ENCODE measurements at places on chromosomes 3 and 15. TPM values are rescaled to one million over a fixed set of nuclear protein-coding genes. Genes with fewer than 3 reads are reported as not detected.

- no peak for DNase-seq
Observed at GRCh38 chr15:88242586-88243555, 13.7 kb downstream of the NTRK3 start.

- DNase-seq, result no peak
Observed at GRCh38 chr3:14562121-14562890, 22.2 kb upstream of the GRIP2 start.

DNA sequence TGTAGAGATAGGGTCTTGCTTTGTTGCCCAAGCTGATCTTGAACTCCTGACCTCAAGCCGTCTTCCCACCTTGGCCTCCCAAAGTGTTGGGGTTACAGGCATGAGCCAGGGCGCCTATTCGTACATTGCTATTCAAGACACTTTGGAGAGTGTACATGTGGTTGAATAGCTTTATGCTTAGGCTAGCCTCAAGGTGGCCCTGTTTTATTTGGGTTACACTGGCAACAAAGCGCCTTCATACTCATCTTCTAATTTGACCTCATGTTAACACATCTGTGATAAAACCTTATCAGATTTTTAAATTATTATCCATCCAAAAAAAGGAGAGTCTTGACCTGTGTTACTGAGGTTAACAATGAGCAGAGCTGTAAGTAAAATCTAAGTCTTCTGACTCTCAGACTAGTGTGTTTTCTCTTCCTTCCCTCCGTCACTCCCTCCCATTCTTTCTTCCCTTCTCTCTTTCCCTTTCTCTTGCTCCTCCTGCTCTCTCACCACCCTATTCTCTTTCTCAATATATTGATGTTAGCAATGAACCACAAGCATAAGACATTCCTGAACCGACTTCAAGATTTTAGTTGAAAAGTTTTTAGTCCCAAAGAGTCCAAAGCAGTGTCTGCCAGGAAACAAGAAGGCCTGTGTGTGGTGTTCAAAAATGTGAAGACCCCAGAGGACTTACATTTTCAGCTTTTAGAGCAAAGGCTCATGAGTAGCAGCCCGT, 603.7 kb upstream of the CFAP20DC start:
- no peak for DNase-seq

DNA sequence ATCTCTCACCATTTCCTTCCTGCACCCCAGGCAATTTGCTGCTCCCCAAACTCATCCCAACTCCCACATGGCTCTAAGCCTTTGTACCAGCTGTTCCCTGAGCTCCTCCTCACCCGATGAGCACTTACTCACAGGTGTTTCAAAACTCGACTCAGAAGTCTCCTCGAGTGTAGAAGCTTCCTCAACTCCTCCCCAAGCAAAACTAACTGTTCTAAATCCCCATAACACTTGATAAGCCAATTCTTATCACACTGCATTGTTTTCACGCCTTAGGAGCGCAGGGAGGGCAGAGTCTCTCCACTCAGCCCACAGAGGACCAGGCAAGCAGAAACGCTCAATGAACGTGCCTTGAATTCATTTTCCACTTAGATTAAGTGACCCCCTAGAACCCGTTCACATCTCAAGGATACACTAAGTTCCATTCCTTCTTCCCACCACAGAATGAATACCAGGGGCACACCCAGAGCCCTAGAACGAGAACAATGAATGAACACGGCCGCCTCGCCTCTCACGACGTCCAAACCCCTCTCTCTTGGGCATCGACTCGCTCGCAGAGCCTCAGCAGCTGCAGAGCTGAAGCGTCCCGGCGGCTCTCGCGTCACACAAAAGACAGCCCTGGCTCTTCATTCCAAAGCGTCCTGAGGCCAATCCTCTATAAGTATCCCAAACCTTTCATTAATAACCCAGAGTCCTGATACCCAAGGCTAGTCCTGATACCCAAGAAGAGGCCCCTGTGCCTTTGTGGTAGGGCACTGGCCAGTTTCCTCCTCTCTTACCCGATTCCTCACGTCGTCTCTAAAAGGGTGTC, 1.1 kb downstream of the RAF1 start:
- DNase-seq, result peak; percentile 28

- DNase-seq, result no peak
Observed at GRCh38 chr3:190504354-190505125, 9.3 kb upstream of the IL1RAP start.

GRCh38 chr15:88243895-88244787, 12.4 kb downstream of the NTRK3 start:
- peak; percentile 62 for DNase-seq

DNA sequence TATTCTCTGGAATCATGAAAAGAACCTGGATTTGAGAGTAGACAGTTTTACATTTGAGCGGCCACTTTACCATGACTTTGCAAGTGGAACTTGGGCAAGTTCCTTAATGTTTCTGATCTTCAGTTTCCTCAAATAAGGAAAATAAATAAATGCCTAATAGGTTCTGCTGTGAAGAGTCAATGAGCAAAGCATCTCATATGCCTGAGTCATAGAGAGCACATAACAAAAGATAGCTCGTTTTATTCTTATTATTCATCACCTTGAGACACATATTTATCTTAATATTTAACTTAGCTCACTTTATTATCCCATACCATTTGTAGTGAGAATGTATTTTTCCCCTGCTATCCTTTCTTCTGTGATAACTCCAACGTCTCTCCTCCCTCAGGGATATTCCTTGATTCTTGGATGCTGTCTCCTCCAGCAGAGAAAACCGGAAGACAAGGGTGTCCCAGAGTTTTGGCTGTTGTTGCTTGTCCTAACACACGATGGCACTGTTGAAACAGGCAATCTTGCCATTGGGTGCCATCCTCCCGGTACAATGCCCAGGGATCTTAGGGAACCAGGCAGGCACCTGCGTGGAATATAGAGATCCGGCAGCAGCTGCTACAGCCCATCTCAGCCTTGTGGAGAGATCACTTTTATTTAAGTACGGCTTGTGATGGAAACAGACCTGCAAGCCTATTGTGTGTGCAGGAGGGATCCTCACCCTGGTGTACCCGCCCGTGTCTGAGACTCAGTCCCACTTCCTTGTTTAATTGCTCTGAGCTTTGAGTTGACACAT, 33.3 kb upstream of the VPS33B start:
- DNase-seq, result peak; percentile 95

- DNase-seq, result no peak
Observed at GRCh38 chr3:60010781-60011180, 961.0 kb upstream of the CFAP20DC start.

DNA sequence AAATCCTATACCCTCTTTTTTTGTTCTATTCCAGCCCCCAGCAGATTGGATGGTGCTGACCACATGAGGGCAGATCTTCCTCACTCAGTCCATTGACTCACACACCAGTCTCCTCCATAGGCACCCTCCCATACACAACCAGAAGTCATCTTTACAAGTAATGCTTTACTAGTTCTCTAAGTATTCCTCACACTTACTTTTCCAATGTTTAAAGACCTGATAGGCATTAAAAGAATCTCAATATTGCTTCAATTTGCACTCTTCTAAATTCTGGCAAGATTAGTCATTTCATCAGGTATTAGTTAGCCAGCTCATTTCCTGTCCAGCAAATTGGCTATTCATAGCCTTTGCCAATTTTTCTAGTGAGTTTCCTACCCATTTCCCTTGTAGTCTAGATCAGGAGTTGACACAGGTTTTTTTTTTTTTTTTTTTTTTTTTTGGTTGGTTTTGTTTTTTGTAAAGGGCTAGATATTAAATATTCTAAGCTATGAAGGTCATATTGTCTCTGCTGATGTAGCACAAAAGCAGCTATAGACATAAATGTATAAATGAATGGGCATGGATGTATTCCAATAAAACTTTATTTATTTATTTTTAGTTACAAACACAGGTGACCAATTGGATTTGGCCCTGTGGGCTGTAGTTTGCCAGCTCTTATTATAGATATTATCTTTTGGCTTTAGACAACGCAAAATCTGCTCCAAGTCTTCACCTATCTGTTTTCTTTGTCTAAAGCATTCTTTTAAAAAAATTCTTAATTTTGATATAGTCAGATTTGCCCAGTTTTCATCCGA, 76.1 kb downstream of the ABHD5 start:
- peak; percentile 20 for DNase-seq

DNA sequence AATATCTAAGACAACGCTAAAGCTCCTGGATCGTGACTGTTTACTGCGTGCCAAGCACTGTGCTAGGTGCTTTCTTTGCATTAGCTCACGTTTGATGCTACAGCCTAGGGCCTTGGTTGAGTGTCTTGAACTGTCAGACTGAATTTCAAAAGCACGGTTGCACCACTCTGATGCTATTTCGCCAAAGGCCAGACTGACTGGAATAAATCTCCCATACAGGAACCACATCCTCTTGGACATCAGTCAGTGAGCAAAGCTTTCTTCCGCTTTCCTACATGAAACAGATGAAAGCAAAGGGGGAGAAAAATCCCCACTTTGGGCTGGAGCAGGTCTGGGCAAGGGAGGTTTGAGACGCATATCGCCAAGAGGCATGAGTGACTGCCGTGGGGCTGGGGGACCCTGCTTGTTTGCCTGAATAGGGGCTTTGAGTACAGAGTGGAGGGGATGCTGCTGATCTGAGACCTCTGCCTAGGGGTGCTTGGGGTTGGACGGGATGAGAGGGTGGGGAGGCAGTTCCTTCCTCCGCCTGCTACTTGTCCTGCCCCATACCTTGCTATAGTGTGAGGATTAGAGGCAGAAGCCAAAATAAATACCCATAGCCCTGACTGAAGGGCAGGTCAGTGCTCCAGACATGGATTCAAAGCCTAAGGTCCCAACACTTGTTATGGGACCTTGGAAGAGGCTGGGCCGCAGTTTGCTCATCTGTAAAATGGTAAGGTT, 5.3 kb downstream of the FGD5 start:
- no peak for DNase-seq

Gene LXN
- 36.5 TPM for polyA plus RNA-seq

Gene ARPP21
- polyA plus RNA-seq, result not detected

Gene DPPA4
- polyA plus RNA-seq, result not detected
